ENCODE measurements at places on chromosomes 16 and 17. TPM values are rescaled to one million over a fixed set of nuclear protein-coding genes. Genes with fewer than 3 reads are reported as not detected.

The SLC9A5 gene
- total RNA-seq: 0.76 TPM

The SKAP1 gene
- total RNA-seq: 5.3 TPM

The SLC25A39 gene
- total RNA-seq: 106 TPM

The TERB1 gene
- total RNA-seq: not detected

The SLC35G6 gene
- total RNA-seq: not detected

The ALOXE3 gene
- total RNA-seq: not detected

The KRT36 gene
- total RNA-seq: not detected

The KRT15 gene
- 14.9 TPM for total RNA-seq

The CLTC gene
- 169 TPM for total RNA-seq

The VMO1 gene
- 11.6 TPM for total RNA-seq

The ASPHD1 gene
- 0.78 TPM for total RNA-seq

The TBC1D3I gene
- not detected for total RNA-seq

The EPX gene
- total RNA-seq: not detected

The CHD9NB gene
- total RNA-seq: 1.0 TPM

The RHBDL1 gene
- 1.9 TPM for total RNA-seq

The C16orf74 gene
- total RNA-seq: 1.4 TPM

The PRR14 gene
- total RNA-seq: 48.5 TPM

The SULT1A3 gene
- 22.4 TPM for total RNA-seq

The CD2BP2 gene
- total RNA-seq: 59.5 TPM

The EVPLL gene
- 1.7 TPM for total RNA-seq

The CA4 gene
- 7.3 TPM for total RNA-seq

The SLFN14 gene
- 0.09 TPM for total RNA-seq

All from upper lobe of left lung (tissue), 6 donors.